CD4-positive, alpha-beta T cell treated with Interleukin-6 at 100 ng/mL for 8 hours (primary cell): ENCODE measurements at places on chromosomes 2 and 18.

- DNase-seq: no peak
Observed at GRCh38 chr2:214158851-214159250, 252.0 kb upstream of the VWC2L start.

DNA sequence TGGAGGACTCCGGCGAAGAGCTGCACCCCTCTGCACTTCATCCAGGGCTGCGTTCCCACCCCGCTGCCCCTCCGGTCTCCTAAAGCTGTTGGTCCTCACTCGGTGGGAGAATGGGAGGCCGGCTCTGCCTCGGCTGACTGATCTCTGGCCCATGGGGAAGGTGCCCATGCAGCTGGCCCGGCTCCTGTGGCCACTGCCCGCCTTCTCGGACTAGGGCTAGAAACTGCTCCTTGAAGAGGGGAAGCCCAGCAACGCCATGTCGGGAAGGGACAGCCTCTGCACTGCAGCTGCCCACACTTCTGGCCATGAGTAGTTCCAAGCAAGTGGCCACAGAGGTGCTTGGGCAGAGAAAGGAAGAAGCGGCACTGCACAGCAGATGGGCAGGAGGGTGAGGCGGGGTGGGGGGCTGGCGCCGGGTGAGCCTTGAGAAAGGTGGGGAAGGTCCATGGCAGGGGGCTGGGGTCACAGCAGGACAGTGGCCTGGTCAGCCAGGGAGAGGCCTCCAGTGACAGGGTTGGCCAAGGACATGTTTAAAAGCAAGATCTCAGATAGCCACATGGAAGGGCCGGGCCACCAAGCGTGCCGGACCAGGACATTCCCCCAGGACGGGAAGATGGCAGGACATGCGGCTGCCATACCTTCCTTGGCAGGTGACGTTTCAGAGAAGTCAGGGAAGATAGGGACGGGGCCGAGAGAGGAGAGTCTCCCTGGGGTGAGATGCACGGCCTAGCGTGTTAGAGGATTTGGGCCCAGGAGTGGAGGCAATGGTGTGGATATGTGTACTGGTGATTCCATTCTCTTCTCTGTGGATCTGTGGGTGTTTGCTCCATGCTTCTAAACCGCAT is 158.8 kb upstream of the HDAC4 start:
- DNase-seq: no peak

DNA sequence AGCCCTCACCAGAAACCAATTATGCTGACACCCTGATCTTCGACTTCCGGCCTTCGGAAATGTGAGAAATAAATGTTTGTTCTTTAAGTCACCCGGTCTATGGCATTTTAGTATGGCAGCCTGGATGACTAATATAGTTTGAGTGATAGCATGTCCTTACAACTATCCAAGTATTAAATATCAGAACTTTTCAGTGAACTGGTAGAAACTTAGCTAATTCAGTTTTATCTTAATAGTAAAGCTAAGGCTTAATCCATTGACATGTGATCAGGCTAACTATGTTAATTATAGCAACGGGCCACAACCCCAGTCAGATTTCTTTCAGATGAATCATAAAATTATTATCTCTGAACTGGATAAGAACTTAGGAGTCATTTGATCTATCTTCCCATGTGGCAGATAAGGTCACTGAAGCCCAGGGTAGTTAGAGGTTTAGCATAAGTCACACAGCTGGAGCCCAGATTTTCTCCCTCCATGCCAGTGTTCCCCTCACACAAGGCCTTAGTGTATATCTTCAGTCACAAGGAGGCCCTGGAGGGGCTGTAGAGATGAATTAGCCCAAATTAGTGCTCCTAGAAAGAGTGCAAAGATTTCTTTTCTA is 40.7 kb upstream of the UPP2 start:
- DNase-seq: no peak

GRCh38 chr2:146807568-146808168 is 1037.2 kb upstream of the ACVR2A start:
- no peak for DNase-seq

GRCh38 chr2:75053484-75054112 is 95.2 kb downstream of the POLE4 start:
- no peak for DNase-seq

DNA sequence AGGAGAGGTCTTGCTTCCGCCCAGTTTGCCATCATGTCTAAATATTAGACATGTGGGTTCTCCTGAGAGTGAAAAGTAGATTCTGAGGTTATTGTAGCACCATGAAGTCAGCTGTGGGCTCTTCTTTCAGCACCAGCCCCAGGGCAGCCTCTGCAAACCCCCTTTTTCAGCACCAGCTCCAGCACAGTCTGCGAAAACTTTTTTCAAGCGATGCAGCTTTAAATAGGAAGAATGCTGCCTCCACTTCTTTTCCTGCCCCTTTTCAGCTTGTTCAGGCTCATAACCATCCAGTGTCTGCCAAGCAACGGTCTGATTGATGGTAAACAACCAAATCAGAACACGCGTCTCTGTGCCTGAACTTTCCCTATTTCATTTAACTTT is at the start of gene COL5A2:
COL5A2 (minus strand) TSS at position 192 of the 381 bp plus-strand sequence; CDS start at position 35, 157 bp downstream.
- no peak for DNase-seq

DNA sequence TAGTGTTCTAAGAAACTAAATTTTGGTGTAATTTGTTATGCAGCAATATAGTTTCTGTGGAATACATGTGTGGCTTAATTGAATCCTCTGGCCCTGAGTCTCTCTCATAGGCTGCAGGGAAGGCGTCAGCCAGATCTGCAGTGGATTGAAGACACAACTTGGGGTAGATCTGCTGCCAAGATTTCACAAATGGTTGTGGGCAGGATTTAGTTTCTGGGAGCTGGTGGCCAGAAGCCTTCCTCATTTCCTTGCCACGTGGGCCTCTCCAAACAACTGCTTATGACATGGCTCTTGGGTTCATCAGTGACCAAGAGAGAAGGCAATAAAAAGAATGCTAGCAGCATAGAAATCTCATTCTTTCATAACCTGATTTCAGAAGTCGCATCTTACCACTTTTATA is 28.2 kb downstream of the CCDC102B start:
- DNase-seq: no peak

DNA sequence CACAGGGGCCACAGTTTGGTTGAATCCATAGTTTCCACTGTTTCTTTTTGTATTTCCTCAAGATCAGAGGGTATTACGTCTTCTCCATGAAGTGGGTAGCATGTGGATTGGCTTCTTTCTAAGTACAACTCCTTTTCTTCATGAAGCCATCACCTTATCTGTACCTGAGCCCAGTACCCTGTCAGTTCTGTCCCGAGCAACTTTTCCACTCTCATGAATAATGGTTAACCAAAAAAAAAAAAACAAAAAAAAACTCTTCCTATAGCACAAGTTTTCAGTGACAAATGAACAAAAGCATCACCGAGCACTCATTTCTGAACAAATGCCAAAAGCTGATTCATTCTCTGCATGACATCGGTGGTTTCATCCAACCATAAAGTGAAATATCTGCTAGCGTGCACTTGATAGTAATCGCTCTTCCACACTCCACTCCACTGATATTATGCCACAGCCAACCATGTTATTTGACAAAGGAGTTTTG is 53.0 kb upstream of the CCDC150 start:
- no peak for DNase-seq

DNA sequence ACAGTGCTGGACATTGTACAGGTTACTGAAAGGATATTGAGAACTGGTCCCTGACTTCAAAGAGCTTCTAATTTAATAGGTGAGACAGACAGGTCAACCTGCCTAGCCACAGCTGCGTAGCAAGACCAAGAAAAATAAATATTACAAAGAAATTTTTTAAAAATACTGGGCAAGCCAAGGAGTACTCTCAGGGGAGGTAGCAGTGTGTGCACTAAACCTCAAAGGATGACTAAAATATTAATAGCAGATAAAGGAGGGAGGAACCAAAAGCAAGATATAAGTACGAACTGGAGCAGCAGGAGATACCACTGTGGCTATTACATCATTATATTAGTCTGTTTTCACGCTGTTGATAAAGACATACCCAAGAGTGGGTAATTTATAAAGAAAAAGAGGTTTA is 14.9 kb downstream of the SCG2 start:
- DNase-seq: no peak

DNA sequence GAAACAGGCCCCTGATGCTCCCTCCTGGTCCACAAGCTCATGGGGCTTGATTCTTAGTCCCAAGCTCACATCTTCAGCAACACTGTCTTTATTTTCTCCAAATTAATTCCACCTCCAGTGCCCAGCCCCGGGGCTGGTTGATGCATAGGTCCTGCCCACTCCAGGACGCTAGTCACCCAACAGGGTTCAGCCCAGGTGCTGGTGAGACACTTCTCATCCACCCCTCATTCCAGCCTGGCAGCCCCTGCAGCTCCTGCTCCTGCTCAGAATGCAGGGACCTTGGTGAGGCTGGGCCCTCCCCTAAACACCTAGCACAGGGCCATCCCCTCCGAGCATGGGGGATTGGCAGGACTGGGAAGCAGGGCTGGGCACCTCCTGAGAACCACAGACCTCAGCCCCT is 25.7 kb downstream of the STEAP3 start:
- DNase-seq: no peak

DNA sequence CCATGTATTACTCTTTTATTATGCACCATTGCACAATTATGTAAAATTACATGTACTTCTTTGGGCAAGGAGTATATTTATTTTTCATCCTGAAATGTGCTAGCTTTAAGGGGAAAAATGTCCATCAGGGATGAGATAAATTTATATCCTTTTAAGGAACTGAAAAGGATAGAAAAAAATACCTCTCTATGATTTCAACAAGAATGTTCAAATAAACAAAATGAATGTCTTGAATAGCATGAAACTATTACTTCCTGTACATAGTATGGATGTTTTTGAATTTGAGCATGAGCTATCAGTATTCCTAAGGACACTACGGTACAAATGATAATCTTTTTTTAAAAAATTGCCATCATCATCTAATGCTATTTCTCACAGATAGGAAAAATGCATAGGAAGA is 1611.9 kb upstream of the ZEB2 start:
- no peak for DNase-seq
